Activated gamma-delta T cell (primary cell): ENCODE measurements at places on chromosomes 5 and 9.

DNA sequence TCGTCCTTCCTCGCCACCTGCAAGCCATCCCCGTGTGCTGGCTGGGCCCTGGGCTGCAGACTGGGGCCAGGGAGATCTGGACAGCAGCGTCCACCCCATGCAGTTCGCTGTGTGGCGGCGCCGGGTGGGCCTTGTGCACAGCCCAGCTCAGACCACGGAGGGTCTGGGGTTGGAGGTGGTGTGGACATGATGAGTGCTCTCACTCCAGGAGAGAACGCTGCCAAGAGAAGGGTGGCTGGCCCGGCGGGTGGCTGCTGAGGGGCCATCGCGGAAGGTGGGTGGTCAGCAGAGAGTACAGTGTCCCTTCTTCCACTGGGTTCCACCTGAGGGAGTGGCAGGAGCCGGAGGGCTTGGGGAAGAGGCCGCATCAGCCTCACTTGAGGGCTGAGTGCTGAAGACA is 44.4 kb downstream of the RXRA start:
- DNase-seq, result no peak

- no peak for DNase-seq
Observed at GRCh38 chr9:101140764-101141163, 112.2 kb downstream of the PLPPR1 start.

GRCh38 chr9:105447386-105447813 is 434 bp upstream of the FSD1L start:
- no peak for DNase-seq

- DNase-seq, result no peak
Observed at GRCh38 chr5:124825250-124825982, 79.0 kb upstream of the ZNF608 start.

DNA sequence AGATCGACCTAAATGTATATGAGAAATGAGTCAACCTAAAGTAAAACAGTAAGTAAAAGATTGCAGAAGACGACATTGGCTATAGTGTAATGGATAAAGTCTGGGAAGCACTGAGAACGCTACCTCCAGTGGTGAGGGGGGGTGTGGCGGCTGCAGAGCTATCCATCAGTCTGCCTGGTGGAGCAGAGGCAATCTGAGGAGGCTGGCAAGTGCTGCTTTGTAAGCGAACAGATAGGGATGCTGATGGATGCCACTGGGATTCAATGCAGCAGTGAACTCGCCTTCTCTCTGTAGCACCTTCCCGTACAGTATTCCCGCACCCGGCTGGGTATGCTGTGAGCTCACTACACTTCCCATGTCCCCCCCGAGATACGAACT is 261.5 kb downstream of the NSG2 start:
- no peak for DNase-seq
